ENCODE measurements at places on chromosomes 16 and 17.
A peak's percentile ranks its signal among the peaks of the same experiment; 100 is the strongest.

DNA sequence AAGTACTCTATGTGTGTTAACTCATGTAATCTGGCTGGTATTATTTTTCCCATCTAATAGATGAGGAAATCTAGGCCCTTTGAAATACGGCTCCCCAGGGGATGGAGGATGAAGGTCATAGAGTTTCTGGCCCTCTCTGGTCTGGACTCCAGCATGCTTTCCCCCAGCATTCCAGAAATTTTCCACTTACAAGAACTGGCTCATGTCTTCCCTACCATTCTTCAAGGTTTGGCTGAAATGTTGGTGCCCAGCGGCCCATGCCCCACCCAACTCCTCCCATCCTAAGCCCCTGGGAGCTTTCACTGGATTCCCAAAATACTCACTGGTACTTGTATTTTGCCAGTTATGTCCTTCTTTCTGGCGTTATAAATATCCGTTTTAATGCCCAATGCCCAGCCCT, 237.5 kb upstream of the NLRP1 start:
- no peak for DNase-seq

- no peak for DNase-seq
Measured at GRCh38 chr16:67526149-67526791, 2.4 kb upstream of the RIPOR1 start.

DNA sequence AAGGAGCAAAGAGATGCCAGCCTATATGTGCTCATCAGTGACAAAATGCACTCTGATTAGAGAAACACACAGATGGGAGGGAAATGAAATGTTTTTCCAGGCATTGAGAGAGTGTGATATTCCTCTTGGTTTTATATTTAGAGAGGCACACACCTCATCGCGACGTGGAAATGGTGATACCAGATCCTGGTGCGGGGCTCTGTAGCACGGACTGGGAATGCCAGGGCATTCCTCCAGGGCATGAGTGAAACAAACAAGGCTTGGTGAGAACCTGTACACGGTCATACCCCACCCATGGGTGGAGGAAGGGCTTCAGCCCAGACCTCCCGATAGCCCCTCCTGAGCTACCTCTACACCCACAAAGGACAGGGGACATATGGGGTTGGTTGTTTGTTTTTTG, 280.2 kb downstream of the C16orf95 start:
- no peak for DNase-seq

- DNase-seq, result no peak
Measured at GRCh38 chr17:73342541-73343167, 30.9 kb upstream of the CDC42EP4 start.

GRCh38 chr17:17091856-17092756, 49.8 kb downstream of the MPRIP start:
- no peak for DNase-seq

- DNase-seq, result peak; percentile 73
Measured at GRCh38 chr16:85523602-85524364, 89.3 kb upstream of the GSE1 start.

DNA sequence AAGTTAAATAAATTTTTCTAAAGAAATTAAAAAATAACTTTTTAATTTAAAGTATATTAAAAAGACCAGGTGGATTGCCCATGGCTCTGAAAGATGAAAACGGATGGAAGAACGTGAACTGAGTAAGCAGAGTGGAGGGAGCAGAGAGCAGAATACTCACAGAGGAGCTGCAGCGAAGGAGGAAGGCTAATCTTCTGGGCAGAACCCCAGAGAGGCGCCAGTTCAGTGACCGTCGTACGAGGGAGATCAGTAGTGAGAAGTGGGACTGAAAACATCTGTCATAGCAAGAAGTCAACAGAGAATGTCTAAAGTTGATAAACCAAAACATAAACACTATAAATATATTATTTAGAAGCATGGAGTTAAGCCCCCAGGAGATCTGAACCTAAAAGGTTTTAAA, 34.9 kb downstream of the UBE2G1 start:
- no peak for DNase-seq

DNA sequence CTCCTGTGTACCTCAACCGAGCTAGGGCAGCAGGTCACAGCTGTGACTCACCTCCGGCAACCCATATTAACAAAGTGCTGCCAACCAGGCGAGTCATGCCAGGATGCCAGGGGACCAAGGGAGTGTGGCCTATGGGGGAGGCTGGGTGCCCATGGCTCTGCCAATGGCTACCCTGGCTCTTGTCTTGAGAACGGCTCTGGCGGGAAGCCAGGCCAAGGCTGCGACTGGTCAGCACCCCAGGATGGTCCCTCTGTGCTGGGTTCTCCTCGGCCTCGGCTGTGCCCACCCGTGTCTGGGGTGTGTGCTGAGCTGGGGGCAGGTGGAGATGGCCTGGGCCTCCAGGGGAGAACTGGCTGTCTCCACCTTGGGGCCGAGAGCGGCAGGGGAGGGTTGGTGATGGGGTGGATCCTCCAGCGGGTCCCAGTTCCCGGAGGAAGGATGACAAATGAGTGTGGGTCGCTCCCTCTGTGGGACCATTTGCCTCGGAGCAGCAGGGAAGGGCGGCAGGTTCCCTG, 75.8 kb downstream of the MRC2 start:
- DNase-seq, result no peak

GRCh38 chr16:28935924-28936783, 4.4 kb downstream of the CD19 start:
- no peak for DNase-seq

DNA sequence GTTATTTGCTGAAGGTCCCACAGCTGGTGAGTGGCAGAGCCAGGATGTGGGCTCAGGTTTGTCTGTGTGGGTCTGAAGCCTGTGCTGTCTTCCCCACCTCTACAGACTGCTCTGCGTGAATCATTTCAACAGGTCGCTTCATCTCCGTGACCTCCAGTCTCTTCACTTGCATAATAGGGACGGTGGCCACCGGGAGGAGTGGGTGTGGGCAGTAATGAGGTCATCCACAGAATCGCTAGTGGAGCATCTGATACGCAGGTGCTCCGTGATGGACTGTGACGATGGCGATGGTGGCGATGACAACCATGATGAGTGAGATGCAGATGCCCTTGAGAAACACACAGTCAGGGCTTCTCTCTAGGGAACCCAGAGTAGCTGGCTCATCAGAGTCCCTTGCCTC, 120.2 kb downstream of the RAP1GAP2 start:
- no peak for DNase-seq

DNA sequence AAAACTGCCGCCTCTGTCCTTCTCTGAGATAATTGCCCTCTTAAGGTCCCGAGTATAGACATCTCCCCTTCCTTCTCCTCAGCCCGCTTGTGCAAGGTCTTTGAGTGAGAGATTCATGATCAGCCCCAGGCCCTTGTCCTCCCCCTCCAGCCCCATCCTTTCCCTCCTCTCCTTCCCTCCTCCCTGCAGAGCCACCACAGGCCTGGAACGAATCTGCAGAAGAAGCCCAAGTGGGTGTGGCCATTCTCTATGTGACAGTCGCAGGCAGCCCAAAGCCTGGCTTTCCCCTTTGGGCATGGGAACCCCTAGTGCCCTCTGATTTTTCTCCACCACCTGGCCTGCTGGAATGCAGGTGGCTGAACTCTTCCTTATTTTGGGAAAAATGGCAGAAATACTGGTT, 7.2 kb upstream of the NDRG4 start:
- no peak for DNase-seq

- DNase-seq, result no peak
Measured at GRCh38 chr17:22202702-22203101, 510.4 kb downstream of the KCNJ18 start.

DNA sequence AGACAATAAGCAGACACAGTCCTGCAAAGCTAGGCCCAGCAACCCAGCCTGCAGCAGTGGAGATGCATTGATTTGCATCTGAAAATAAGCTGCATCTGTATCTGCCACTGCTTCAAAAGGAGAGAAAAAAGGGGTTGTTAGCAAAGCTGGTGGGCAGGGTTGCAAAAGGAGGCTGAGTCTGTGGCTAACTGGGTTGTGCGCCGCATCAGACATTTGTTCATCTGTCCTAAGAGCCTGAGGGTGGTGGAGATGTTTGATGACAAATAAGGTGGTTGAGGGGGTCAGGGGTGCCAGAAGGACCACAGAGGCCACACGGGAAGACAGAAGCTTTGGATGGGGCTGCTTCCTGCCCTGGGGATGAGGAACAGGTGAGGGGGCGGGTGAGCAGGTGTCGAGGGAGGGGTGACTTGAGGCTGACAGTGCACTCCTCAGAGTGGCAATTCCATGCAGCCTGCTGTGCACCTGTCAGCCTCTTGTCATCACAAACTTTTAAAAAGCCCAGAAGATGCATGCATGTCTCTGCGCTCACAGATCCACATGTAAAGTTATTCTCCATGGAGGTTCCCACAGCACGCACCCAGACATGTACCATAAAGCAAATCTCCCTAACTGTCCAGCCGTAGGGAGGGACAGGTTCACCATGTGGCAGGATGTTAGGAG, 35.4 kb downstream of the WSB1 start:
- DNase-seq, result no peak

DNA sequence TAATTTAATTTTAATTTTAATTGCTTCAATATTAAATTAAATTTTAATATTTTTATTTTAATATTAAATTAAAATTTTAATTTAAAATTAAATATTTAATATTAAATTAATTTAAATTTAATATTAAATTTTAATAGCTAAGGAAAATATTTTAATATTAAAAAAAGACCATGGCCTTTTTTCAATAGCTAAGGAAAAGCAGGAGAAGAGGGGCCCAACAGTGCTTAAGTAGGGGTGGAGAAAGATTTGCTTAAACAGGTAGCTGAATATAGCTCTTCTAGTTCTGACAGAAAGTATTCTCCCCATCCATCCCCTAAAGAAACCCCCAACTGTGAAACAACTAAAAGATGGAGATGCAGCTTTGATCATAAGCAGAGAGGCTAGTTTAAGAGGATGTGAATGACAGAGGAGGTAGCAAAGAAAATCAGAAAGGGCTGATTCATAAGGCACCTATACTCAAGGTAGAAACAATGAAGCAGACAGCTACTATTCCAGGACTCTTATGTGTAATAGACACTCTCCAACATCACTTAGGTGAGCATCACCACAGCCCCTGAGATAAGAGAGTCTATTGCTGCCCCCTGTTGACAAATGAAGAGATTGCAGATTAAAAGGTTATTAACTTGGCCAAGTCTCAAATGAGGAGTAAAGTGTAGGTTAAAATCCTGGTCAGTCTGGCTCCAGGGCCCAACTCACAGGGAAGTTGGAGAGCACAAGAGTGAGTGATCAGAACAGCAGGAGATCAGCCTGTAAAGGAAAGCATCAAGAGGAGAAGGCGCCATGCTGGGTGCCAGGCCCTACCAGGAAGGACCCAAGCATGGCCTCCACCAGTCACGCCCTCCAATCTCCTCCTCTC, 7.8 kb upstream of the RNASEK start:
- DNase-seq, result no peak

- no peak for DNase-seq
Measured at GRCh38 chr17:81030741-81031565, 4.0 kb upstream of the BAIAP2 start.

GRCh38 chr16:21327046-21327445, 49.0 kb upstream of the CRYM start:
- no peak for DNase-seq

DNA sequence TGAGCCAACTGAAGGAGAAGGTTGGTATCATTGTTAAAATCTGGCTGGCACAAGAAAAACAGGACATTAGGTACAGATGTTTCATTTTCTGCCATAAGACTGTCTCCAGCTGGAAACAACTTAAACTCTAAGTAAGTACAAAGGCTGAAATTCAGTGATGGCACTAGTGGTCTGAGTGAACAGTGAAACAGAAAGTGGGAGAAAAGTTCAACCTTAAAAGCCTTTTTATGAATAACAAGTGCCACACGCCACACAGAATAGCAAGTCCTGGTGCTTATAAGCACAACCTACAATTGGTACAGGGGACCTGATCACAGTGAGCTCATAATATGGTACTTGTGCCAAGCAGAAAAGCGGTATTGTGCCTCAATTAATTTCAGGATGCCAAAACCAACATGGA, 56.7 kb downstream of the CEP112 start:
- DNase-seq, result no peak

- DNase-seq, result no peak
Measured at GRCh38 chr17:42101513-42102292, 3.4 kb upstream of the ZNF385C start.

DNA sequence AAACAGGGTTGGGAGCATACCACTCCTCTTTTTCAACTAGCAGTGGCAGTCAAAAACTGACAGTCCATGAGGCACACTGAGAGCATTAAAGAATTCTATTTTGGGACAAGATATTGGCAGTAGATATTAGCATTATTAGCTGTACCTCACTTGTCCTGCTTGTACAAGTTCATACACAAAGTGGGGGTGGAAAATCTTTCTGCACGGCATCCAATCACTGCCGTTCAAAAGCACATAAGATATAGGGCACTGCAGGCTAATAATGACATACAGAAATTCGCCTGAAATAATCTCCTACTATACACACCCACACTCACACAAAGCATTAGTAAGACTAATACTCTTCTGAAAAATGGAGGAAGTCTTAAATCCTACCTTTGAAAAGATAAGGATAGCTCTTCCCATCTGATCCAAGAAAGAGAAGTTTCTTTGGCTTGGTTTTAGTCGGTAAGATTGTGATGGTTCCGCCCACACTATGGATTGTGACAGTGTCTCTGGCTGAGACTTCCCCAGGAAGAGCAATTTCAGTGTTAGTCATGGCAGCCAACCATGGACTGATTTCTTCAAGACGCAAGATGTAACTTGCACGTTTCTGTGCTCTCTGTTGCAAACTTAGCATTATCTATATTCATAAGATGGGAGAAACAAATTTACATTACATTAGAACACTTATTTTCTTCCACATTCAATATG, 40.6 kb upstream of the ARL6IP1 start:
- no peak for DNase-seq

DNA sequence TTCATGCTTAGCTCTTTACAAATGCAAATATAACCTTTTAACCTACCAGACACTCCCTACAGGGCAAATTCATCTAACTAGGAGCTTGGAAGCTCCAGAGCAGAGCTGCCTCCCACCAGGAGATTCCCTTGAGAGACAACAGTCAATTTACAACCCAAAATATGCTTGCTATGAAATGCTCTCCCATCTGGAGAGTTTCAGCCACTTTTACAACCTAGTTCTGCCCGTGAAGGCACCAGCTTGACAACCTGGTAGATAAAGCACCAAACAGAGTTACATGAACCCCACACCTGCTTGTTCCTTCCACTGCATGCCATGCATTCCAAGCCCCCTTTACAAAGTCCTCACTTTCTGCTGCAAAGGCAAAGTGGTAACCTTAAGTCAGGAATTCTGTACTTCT, 215.3 kb upstream of the KIF2B start:
- no peak for DNase-seq

- no peak for DNase-seq
Measured at GRCh38 chr17:78661093-78661770, 84.0 kb upstream of the DNAH17 start.

DNA sequence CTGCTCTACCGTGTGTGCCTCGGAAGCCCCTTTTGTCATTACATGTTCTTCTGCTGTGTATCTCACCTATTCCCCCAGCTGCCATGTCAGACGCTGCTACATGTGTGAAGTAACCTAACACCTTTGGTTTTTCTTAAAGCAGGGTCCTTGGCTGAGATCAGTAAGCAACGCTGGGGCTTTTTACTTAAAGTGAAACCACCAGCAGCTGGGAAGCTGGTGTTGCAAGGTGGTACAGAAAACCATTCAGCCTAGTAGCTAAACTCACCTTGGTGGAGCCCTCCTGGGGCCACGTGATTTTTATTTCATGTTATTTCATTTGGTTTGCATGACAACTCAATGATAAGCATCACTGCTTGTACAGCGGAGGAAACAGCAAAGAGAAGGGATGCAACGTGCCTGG, 62.6 kb downstream of the PLCG2 start:
- DNase-seq, result no peak
